ENCODE measurements at places on chromosomes 5 and 9.

- peak; percentile 17 for DNase-seq
Observed at GRCh38 chr5:44875661-44876605, 67.2 kb downstream of the MRPS30 start.

DNA sequence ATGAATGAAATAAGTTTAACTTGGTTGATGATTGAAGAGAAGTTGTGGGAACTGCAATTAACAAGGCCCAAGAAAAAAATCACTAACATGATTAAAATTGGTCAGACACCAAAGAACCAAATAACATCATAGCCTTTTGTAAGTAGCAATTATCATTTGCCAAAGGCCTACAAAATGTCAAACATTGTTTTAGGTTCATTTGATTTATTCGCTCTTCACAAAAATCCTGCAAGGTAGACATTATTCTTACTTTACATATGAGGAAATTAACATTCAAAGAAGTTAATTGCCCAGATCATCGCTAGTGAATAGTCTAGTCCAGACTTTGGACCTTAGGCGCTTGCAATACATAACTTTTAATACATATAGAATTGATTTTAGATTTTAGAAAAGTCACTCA is 2.6 kb downstream of the POLK start:
- peak; percentile 87 for DNase-seq

- peak; percentile 83 for DNase-seq
Observed at GRCh38 chr9:18675973-18676372, 202.0 kb downstream of the ADAMTSL1 start.

DNA sequence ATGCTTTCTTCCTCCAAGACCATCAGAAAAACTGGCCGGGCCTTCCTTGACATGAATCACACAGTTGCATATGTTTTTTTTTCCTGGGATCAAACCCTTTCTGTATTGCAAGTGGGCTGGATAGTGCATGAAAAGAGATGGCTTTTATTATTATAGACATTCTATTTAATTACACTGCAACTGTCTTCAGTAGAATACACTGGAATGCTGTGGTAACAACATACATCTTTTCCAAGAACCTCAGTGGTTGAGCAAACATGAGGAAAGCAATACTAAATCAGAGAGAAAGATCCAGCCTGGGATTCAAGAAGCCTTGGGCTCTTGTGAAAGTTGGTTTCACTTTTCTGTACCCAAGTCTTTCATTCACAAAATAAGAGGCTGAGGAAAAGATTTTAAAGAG is 193.0 kb downstream of the DMAC1 start:
- peak; percentile 28 for DNase-seq

- DNase-seq, result no peak
Observed at GRCh38 chr5:18114151-18114757, 480.0 kb downstream of the TAF11L14 start.

DNA sequence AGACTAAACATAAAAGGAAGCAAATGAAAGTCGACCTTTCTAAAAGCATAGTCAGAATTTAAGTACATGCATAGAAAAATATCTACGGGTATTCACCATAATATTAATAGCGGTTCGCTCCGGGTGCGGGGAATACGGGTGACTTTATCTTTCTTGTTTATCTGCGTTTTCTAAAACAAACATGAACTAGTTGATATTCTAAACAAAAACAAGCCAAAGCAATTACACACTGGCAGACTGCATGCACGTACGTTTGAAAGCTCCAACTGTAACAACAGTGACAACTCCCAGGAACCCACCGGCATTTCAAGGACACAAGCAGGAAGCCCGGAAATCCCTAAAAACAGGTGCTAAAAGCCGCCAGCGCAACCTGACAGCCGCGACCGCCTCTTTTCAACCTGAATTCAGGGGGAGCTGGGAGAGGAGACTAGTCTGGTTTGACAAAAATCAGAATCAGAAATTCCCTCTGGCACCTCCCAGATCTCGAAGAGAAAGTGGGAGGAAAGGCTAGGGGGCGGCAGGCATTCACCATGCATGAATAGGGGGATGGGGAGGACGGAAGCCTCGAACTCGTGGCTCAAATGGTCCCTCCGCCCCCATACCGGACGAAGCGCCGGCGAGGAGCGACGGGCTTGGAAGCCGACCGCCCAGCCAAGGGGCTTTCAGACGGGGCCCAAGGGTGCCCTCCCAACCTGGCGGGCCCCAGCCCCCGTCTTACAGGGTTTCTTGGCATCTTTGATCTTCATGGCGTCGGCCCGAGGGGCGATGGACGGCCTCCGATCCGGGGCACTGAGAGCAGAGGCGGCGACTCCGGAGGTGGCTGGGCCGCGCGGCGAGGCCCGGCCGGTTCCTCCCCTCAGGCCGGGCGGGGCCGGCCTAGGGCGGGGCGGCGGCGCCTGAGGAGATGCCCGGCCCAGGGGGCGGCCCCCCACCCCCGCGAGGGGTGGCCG is at the start of gene PANK3:
Gene PANK3, minus strand, starts transcription at position 831 of the 950 bp plus-strand sequence. Its CDS starts 85 bp downstream, at position 746.
- DNase-seq, result peak; percentile 96

GRCh38 chr5:81948349-81948748 is 23.5 kb upstream of the ATG10 start:
- no peak for DNase-seq

- DNase-seq, result no peak
Observed at GRCh38 chr5:62942384-62942783, 363.8 kb downstream of the LRRC70 start.

GRCh38 chr9:84303061-84303460 is 37.5 kb downstream of the SLC28A3 start:
- DNase-seq, result no peak

DNA sequence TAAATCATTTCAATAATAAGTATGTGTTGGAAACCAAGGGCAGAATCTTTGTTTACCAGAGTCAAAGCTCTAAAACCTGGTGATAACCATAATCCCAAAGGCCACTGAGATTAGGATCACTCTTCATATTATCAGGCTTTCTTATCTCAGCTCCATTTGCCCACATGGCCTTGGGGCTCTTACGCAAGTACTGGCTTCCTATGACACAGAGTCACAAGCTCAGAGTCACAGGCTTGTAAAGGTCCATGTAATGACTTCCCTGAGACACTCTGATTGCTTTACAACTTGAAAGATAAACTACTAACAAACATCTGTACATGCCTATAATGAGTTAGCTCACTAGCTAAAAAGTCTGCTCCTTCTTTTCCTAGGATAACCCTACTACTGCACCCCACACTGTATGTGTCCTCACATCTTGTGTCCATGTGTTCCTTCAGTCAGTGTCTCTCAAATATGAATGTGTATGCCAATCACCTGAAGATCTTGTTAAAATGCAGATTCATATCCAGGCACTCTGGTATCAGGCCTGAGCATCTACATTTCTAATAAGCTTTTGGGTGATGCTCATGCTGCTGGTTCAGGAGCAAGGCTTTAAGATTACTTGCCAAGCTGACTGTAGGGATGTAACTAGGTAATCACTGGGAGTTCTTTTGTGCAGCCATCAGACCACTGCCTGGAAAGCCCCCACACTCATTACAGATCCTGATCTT is 28.4 kb downstream of the SEMA6A start:
- no peak for DNase-seq

DNA sequence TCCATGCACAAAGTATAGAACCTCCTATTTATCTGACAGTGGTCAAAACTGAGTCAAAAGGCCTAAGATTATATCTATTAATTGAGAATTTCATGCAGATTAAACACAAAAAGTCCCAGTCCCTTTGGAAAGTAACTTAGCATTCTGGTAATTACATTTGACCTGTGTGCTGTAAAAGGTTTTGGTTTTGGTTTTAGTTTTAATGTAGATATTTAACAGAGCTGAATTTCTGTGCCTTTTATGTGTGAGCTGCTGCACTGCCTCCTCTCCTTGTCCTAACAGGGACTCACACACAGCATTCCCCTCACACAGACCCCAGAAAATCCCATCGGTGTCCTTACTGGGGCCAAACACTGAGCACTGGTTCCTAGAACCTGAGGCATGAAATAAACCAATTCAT is 31.0 kb upstream of the FSD1L start:
- no peak for DNase-seq

GRCh38 chr9:137454145-137454596 is 5.0 kb downstream of the NSMF start:
- DNase-seq, result no peak

DNA sequence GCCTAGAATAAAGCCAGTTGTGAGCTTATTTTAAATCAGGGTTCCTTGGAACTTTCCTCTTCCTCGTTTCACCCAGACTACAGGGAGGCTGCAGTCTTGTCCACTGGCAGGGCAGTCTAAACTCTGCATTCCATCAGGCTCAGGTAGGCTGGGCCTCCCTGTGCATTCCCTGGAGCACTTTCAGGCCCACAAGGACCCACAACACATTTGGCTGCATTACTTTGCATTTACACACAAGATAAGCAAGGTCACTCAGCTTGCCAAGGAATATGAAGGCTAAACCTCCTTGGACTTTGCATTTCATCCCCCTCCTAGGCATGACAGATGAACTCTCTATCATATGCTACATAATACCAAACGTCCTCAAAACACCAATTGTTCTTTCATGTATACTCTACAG is 104.2 kb downstream of the MARCHF3 start:
- DNase-seq, result no peak

DNA sequence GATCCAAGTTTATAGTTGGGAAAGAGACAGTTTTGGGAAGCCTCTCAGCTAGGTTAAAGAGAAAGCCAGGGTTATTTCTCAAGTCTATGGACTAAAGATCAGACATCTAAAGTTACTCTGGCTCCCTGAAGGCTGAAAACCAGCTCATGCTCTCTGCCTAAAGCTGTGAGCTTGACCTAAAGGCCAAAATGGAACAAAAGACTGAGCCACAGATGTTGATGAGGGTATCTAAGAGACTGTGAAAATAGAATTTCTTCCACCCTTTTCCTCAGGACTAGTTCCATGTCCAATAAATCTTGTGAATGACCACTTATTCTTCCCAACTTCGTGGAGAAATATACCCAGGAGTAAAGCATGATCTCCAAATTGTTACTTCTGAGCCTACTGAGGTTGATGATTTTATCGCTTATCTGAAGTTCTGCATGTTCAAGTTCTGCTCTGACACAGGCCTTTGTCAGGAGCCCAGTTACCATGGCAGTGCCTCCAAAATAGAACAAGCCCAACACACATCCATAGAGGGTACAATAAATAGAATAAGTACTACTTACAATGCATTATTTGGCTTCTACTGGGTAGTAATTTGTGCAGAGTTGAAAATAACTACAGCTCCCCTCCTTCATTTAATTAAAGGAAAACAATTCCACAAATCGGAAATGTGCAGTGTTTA is 373.6 kb downstream of the NTRK2 start:
- no peak for DNase-seq

- DNase-seq, result no peak
Observed at GRCh38 chr9:88922091-88922490, 69.2 kb upstream of the S1PR3 start.

DNA sequence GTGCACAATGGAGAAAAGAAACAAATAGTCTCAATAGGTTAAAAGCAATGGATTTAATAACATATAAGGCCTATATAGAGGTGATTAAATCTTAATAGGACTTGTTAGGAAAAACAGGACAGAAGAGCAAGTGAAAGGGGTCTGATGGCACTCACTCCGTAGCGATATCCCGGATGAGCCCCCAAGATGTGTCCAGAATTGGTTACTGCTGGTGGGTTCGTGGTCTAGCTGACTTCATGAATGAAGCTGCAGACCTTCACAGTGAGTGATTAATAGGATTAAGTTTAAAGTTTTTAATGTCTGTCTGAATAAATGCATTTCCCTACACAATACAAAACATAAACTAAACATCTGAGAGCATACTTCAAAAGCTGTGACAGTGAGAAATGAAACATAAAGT is 110.4 kb upstream of the FAM174A start:
- no peak for DNase-seq

- no peak for DNase-seq
Observed at GRCh38 chr9:127794001-127794791, 8.4 kb downstream of the CDK9 start.

DNA sequence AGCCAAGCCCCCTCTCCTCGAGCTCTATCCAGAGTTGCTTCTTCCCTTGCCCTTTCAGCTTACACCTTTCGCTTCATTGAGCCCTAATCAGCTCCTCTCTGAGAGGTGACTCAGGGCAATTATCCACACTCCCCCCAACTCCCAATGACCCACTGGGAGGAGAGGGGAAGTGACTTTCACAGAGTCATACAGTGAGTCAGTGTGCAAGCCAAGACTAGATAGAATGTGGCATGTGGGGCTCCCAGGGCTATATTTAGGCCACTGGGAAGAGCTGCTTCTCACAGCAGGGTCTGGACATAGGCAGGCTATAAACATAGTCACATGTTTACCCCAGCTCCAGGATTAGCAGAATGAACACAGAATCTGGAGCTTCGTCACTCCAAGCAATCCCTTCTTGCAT is 57.4 kb downstream of the NRG2 start:
- peak; percentile 22 for DNase-seq

DNA sequence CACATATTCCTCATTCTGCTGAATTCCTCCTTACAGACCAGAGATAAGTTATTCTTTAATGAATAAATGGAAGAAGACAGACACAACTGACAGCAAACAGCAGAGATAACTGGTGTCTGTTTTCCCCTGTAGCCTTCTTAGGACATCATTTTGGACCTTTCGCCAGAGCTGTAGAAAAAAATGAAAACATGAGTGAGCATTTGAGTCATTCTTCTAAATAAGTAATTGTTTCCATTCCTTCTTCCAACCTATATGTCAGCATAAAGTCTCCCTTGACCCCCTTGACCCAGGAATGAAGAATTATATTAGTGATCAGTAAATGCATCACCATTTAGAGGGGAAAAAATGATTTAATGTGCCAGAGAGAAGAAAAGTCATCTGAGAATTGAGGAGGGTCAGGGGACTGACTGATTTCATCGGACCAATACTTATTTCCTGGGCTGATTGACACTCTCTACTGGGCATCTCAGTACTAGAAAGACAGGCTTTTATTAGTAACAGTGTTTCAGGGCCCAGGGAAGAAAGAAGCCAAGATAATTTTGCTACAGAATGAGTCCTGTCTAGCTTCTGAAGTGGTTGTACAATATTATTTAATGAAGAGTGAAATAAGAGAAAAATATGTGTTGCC is 597.0 kb downstream of the PSAT1 start:
- no peak for DNase-seq

- DNase-seq, result no peak
Observed at GRCh38 chr9:115739096-115739875, 414.3 kb upstream of the PAPPA start.

- DNase-seq, result peak; percentile 70
Observed at GRCh38 chr9:104743376-104743985, 4.0 kb upstream of the NIPSNAP3A start.

DNA sequence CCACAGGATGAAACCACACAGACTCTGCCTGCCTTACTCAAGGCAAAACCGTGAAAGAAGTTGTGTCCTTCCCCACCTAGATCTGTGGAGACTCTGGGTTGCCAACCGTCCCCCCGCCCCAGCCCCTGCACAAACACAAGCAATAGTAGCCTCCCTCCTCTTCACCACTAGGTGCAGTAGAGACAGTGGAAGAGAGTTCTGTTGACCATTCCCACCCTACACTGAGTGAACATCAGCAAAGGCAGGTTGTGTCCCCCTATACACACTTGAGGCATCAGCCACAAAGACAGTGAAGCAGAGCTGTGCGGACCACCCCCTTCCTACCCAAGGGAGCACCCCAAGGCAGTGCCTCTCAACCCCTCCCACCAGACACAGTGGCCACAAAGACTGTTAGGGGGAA is 223.7 kb upstream of the NFIL3 start:
- DNase-seq, result no peak

All from NCI-H69 (cell line).